ENCODE measurements at places on chromosomes 16 and 17. TPM values are rescaled to one million over a fixed set of nuclear protein-coding genes. Genes with fewer than 3 reads are reported as not detected.

The TRPV2 gene
- 28.4 TPM for total RNA-seq

The RAC3 gene
- 52.9 TPM for total RNA-seq

The PRSS36 gene
- total RNA-seq: 1.3 TPM

The GAS2L2 gene
- not detected for total RNA-seq

The SLC5A11 gene
- total RNA-seq: not detected

The TNFRSF17 gene
- total RNA-seq: not detected

The UBE2I gene
- 112 TPM for total RNA-seq

The KRTAP16-1 gene
- total RNA-seq: not detected

The ABCA3 gene
- 17.1 TPM for total RNA-seq

The ABI3 gene
- total RNA-seq: 0.86 TPM

The PYCARD gene
- total RNA-seq: 22.0 TPM

The C17orf100 gene
- total RNA-seq: 0.22 TPM

The TERF2IP gene
- 34.6 TPM for total RNA-seq

The TAT gene
- total RNA-seq: not detected

The SULT1A1 gene
- 8.6 TPM for total RNA-seq

The LDHD gene
- 0.12 TPM for total RNA-seq

The ZNF629 gene
- total RNA-seq: 14.0 TPM

The CORO1A gene
- 24.1 TPM for total RNA-seq

The PIPOX gene
- not detected for total RNA-seq

The TEKT3 gene
- not detected for total RNA-seq

The HOXB3 gene
- total RNA-seq: 49.9 TPM

The HP gene
- total RNA-seq: not detected

The TBX4 gene
- not detected for total RNA-seq

The SHCBP1 gene
- total RNA-seq: 27.9 TPM

The SEPHS2 gene
- 27.6 TPM for total RNA-seq

The PCGF2 gene
- total RNA-seq: 6.1 TPM

The ABCA9 gene
- not detected for total RNA-seq

The SULT1A2 gene
- total RNA-seq: 0.17 TPM

The FAM20A gene
- not detected for total RNA-seq

The ACSM2B gene
- not detected for total RNA-seq

The MSL1 gene
- total RNA-seq: 44.5 TPM

The TBC1D26 gene
- not detected for total RNA-seq

The CCR7 gene
- total RNA-seq: not detected

The XYLT1 gene
- total RNA-seq: 0.14 TPM

The PRDM7 gene
- total RNA-seq: not detected
